ENCODE measurements at places on chromosomes 2 and 18.
A peak's percentile ranks its signal among the peaks of the same experiment; 100 is the strongest.

DNA sequence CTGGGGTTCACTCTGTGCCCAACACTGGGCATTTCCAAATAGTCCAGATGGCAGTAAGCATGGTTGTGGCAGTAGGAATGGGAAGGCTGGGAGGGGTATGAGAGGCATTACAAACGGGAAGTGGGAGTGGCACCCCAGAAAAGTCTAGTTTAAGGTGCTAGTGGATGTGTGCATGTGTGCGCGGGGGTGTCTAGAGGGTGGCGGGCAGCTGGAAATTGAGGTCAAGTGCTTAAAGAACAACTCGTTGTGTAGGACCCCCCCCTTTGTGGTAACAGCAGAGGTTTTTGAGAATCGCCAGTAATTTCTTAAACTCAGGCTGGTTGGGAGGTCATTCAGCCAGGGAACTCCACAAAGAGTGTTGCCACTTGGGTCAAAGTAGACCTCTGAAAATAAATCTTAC is 69.9 kb downstream of the RHBDD1 start:
- DNase-seq: no peak

GRCh38 chr2:40101131-40101575 is 322.1 kb upstream of the THUMPD2 start:
- peak; percentile 87 for DNase-seq

- DNase-seq: no peak
These were observed 52.8 kb downstream of the CHMP3 start for GRCh38 chr2:86510436-86510933.

GRCh38 chr18:59388817-59389216 is 29.8 kb upstream of the LMAN1 start:
- DNase-seq: no peak

DNA sequence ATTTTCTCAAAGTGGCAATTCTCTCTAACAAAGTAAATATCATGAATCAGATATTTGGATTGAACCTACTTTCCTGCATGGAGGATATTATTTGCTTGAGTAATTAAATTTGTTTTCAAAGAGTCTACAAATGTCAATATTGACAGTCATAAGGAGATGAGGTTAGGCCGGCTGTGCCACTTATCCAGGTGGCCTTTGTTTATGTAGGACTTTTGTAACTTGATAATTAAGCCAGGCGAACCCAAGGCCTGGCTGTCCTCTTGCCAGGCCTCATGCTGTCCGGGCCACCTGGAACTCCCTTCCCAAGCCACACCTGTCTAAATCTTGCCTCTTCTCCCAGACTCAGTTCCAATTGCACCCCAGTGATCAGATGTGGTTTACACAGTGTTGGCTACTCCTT is 255.2 kb downstream of the ACKR3 start:
- no peak for DNase-seq

DNA sequence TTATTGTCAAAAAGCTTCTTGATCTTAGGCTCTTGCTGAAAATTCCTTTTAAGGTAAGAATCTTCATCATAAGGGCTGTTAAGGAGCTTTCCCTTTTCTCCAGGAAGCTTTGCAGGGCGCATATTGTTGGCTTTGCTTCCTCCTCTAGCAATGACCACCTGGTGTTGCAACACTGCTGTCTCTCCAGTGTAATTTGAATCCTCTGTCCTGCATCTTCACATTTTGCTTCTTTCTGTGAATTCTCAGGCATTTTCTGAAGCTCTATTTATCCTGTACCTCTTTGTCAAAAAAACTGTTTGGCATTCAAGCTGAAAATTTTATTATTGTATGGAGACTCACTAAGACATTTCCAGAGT is 533.1 kb upstream of the CHAC2 start:
- peak; percentile 19 for DNase-seq

Data from fibroblast of mammary gland (primary cell).